ENCODE measurements at places on chromosomes 5 and 9. TPM values are rescaled to one million over a fixed set of nuclear protein-coding genes. Genes with fewer than 3 reads are reported as not detected.

- no peak overlapping the region for H3K27ac ChIP-seq
- peaks cover 2% of the 10 kb centered on the region for H3K27me3 ChIP-seq
- no peaks in the 10 kb centered on the region for H3K36me3 ChIP-seq
- no peak overlapping the region for H3K4me3 ChIP-seq
- H3K4me1 ChIP-seq = peaks cover 6% of the 10 kb centered on the region
Measured at GRCh38 chr5:96384353-96384752, 48.7 kb downstream of the PCSK1 start.

DNA sequence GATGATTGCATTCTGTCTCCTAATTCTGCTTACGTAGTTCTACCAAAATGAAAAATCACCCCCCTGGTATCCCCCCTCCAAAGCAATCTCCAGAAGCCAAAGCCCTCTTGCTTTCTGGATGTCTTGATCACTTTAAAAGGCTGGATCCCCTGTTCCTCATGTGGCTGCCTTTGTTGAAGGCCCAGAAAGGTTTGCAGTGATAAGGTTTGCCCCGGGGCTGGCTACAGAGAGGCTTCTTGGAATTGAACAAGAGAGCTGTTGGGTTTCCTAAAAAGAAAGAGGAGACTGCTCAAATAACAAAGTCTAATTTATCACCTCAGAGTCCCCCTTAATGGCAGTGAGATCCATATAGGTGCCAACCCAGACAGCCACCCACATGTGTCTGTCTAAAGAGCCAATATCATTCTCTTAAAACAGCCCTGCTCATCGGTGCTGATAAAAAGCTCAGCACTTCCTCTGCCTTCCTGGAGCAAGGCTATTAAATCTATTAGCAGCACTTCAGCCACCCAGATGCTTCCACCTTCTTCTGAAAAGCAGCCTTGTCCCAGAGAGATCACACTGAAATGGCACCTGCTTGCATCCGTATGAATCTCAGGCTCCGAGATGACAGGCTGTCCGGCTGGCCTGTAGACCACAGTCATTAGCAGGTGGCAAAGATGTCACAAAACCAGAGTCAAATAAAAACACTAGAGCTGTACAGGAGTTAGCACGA lies 70.9 kb downstream of the TEX10 start:
- no peaks in the 10 kb centered on the region for H3K27me3 ChIP-seq
- no peak overlapping the region for H3K4me3 ChIP-seq
- no peak for DNase-seq
- H3K36me3 ChIP-seq = peaks cover 13% of the 10 kb centered on the region

DNA sequence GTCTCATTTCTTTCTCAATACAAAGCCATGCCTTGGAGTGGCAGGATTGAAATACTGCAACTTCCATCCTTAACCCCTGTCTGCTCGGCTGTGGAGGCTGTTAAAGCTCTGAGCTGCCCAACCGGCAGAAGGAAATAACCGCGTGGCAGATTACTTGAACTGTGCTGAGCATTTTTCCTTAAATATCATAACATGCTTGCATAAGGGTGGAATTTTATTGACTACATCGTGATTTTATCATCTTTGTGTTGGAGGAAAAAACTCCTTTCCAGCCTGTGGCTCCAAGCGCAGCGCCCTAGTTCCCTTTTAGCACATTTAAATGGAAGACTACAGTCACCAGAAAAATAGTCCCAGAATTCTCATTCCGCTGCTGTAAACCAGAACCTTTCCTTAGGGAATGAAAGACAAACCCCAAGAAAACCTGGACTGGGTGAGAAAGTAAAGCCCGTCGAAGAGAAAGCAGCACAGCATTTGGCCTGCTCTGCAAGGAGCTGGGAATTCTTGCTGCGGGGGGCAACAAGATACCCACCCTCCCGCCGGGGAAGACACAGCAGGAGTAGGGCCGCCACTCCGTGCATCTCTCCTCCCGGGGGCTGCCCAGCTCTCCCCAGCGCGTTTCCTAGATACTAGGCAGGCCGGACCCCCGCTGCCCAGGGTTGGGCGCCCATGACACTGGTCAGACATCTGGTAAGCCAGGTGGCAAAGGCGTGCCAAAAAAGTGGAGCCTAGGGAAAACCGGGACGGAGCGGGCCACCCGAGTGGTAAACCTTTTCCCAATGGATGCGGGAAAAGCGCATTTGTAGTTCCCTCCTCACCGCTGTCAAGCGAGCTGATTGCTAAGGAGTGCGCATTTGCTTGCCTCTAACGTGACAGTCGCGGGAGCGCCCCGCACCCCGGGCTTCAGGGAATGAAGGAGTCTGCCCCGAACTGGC lies 1.3 kb downstream of the SHC3 start:
- peak overlapping the region; percentile 85 for H3K27ac ChIP-seq
- peaks cover 11% of the 10 kb centered on the region for H3K4me1 ChIP-seq
- H3K27me3 ChIP-seq = no peaks in the 10 kb centered on the region
- peak overlapping the region; percentile 87 for H3K4me3 ChIP-seq

GRCh38 chr5:17852740-17853139 lies 218.5 kb downstream of the TAF11L14 start:
- H3K27ac ChIP-seq = no peak overlapping the region
- no peak overlapping the region for H3K4me3 ChIP-seq
- DNase-seq = no peak

DNA sequence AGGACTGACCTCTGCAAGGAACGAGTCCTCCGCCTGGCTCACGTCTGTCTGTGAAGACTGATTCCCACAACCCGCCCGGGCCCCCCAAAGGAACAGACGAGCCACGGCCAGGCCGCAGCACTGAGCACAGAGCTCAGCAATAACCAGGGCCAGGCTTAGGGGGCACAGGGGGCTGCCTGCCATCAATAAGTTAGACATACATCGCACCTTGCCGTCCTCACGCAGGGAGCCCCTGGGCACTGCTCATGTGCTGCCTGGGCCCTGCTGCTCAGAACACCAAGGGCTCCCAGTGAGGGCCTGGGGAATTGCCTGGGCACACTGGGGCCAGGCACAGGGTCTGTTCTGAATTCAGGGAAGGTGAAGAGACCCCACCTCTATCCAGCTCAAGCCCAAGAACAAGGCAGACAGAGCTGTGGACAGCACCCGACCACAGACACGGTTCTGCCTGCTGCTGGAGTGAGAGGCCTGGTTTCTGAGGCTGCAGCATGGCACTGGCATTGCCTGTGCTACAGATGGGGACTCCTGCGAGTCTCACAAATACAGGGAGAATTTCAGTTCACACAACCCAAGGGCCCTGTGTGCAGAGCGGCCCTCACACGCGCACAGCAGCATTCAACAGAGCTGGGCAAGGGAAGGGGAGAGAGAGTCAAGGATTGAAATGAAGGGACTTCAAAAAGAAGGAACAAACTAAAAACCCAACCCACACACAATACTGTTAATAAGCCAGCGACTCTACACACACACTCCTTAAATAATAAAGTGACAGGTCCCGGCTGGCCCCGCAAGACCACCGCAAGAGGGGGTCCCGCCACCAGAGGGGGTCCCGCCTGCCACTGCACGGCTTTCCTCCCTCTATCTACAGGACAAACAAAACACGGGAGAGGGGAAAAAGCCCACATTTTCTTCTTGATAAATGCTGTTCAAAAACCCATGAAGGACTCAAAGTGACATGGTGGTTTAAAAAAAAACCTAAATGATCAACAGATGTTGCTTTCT lies 32.0 kb downstream of the PRRT1B start:
- no peaks in the 10 kb centered on the region for H3K27me3 ChIP-seq
- no peaks in the 10 kb centered on the region for H3K4me1 ChIP-seq
- H3K36me3 ChIP-seq = peaks cover 41% of the 10 kb centered on the region
- no peak overlapping the region for H3K4me3 ChIP-seq
- no peak for DNase-seq
- H3K27ac ChIP-seq = no peak overlapping the region

DNA sequence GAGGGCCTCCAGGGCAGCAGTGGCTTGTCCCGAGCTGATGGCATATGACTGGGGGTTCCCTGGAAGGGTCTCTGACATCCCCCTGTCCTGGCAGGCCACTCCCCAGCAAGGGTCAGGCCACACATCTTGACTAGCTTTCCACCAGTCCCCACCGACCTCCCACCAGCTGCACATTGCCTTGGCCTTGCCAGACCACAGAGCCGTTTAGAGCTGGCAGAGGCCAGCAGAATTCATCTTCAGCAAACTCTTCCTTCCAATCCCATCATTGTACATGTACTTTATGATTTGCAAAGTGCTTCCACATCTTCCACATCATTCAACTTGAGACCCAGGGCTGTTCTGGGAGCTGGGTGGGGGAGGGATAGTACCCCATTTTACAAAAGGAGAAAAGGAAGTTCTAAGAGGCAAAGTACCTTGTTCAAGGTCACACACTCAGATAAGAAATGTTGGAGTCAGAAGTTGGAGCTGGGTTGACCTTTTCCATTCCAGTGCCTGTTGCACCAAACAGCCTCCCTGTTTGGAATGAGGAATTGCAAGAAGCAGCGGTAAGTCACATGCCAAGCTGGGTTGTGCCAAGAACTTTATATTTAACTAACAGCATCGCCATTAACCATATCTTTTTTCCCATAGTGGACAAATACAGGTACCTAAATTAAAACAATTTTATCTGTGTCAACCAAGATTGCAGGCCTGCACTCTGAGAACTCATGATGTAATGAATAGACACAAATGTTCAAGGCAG lies 25.8 kb upstream of the COL15A1 start:
- DNase-seq = no peak
- peaks cover 13% of the 10 kb centered on the region for H3K4me1 ChIP-seq
- no peak overlapping the region for H3K4me3 ChIP-seq
- H3K27ac ChIP-seq = peak overlapping the region; percentile 5

GRCh38 chr9:128008171-128008570 lies 27.4 kb upstream of the EEIG1 start:
- H3K36me3 ChIP-seq = no peaks in the 10 kb centered on the region
- no peak overlapping the region for H3K4me3 ChIP-seq
- DNase-seq = no peak
- H3K27me3 ChIP-seq = no peaks in the 10 kb centered on the region

GRCh38 chr9:112232233-112232632 lies 57.1 kb upstream of the SUSD1 start:
- no peaks in the 10 kb centered on the region for H3K27me3 ChIP-seq
- H3K4me1 ChIP-seq = peaks cover 2% of the 10 kb centered on the region
- no peak overlapping the region for H3K27ac ChIP-seq
- no peak overlapping the region for H3K4me3 ChIP-seq

DNA sequence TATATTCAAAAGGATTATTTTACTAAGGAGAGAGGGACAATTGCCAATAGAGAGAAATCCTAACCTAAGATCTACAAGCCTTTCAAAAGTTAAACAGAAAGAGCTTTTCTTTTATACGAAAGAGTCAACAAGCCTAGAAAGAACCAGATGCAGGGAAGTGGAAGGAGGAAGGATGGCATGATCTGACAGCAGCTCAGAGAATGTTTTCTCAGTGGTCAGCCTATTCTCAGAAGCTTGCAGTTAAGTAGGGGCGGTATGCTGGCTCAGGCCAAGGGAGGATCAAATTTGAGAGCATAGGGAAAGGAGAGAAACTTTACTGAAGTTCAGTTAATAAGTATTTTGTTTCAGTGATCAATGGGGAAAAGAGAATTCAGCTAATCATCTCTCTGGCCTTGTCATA lies 88.0 kb upstream of the FTMT start:
- no peak overlapping the region for H3K4me3 ChIP-seq
- DNase-seq = no peak
- H3K4me1 ChIP-seq = no peaks in the 10 kb centered on the region
- H3K27me3 ChIP-seq = no peaks in the 10 kb centered on the region

GRCh38 chr5:34842554-34842953 lies 3.6 kb downstream of the TTC23L start:
- H3K4me3 ChIP-seq = no peak overlapping the region
- no peaks in the 10 kb centered on the region for H3K36me3 ChIP-seq
- no peak overlapping the region for H3K27ac ChIP-seq

DNA sequence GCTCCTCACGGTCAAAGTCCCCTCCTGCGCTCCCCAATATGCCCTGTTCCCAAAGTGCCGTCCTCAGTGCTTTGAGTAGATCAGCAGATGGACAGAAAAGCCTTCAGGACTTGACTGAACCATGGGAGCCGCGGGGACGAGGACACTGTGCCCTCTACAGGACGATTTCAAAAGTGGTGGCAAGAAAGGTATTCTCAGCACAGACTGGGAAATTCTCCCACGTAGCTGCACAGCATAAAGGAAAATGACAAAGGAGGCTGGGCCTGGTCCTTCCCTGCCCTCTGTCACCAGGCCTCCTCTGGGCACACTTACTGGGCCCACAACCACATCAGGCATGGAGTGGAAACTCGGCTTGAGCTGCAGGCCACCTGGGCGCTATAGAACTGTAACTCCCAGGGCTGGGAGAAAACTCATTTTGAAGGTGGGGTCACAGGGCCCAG lies 16.7 kb upstream of the MTMR12 start:
- H3K27ac ChIP-seq = no peak overlapping the region
- no peak overlapping the region for H3K4me3 ChIP-seq
- DNase-seq = peak; percentile 60
- no peaks in the 10 kb centered on the region for H3K27me3 ChIP-seq

DNA sequence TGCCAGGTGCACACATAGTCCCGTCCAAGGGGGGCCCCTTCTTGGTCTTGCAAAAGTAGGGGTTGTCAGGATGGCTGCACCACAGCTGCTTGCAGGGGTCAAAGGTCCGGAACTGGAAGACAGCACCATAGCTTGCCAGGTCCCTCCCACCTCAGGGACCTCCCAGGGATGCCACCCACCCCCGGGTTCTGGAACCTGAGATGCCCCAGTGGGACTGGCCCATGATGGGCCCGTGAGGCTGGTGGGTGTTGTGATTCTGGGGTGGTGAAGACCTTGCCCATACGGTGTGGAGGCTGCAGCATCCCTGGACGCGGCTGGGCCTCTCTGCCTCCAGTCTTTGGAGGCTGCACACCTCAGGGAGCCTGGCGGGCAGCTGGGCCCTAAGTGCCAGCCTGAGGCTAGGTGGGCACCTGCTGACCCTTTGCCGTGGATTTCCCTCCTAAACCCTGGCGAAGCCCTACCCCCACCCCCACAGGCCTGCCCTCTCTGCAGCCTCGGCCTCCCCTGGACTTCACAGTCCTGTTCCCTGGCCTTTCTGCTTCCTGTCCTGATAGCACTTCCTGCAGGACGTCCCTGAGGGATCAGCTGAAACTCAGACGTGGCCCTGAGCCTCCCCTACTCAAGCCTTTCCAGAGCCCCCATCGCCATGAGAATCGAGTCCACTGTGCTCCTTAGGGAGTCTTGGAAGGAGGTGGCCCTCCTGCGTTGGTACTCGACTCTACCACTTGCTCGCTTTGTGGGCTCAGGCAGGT lies 92.1 kb downstream of the ZNF354C start:
- H3K4me3 ChIP-seq = no peak overlapping the region
- no peaks in the 10 kb centered on the region for H3K4me1 ChIP-seq
- no peak for DNase-seq
- no peak overlapping the region for H3K27ac ChIP-seq

Gene ABLIM3
- 33.3 TPM for total RNA-seq

Gene ABHD17B
- 16.8 TPM for total RNA-seq

Gene GRXCR2
- not detected for total RNA-seq

Gene LCN10
- not detected for total RNA-seq

Gene LIFR
- total RNA-seq = 10.4 TPM

Gene SPATA31A3
- not detected for total RNA-seq

Measured in IMR-90 (cell line).